ENCODE measurements at places on chromosomes 7 and 10.
A peak's percentile ranks its signal among the peaks of the same experiment; 100 is the strongest.

DNA sequence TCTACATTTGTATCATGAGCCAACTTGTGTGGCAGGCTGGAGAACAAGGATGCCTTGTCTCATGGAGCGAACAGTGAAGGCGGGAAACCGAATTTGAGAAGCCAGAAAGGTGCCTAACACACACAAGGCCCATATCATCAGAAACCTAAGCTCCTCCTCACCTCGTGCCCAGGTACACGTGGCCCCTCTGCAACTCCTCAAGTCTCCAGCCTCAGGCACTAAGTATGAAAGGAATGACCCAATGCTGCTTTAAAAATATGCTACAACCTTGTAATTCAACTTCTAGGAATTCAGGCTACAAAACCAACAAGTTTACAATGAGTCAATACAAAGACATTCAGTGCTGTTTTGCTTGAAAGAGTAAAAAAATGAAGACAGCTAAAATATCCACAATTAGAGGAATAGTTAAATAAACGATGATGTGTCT is 95.7 kb downstream of the CDK6 start:
- DNase-seq = no peak

DNA sequence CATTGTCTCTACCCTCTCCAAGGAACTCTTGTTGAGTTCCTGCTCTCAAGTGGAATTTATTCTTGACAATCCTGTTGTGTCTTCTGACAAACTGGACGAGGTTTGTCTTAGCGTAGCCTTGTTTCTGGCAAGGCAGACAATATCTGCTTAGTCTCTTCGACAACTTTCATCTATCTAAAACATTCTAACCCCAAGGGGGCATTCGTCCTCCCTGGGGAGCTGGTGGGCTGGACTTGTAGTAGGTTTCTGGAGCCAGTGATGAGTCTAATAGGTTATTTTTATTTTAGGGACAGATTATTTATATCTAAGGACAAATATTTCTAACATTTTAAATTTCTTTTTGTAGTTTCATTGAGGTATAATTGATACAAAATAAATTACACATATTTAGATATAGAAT is 7.3 kb upstream of the C10orf120 start:
- DNase-seq = no peak

DNA sequence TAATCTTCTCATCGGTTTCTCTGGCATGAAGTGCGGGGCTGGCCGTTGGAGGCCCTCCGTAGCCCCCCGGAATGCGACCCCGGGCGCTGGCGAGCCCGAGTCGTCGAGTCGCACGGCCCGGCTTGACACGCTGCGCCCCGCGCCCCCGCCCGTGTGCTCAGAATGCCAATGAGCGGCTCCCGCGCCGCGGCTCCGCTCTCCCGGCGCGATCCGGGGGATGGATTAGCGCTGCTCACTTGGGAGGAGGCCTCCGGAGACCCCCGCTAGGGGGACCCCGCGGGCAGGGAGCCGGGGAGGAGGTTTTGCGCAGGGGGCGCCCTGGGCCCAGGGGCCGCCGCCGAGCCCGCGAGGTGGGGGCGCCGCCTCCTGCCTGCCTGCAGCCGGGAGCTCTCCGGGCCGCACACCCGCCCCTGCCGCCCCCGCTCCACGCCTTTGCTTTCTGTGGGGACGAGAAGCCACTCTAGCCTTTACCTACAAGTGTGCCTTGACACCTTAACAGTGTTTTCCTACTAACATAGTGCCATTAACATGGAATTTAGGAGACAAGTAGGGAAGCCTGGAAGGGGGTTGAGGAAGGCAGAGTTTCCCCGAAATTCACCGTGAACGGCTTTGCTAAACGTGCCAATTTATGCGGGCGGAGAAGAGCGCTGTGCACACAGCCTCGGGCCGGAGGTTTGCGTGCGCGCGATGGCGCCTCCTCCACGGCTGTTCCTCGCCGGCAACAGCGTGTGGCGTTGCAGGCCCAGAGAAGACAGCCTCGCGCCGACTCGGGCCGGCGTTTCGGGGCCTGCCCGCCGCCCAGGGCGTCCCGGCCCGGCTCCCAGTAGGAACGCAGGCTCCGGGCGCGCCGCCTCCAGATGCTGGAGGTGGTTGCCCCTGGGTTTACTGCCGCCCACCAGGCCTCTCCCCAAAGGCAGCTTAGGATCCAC is 7.1 kb downstream of the SHH start:
- DNase-seq = peak; percentile 44

DNA sequence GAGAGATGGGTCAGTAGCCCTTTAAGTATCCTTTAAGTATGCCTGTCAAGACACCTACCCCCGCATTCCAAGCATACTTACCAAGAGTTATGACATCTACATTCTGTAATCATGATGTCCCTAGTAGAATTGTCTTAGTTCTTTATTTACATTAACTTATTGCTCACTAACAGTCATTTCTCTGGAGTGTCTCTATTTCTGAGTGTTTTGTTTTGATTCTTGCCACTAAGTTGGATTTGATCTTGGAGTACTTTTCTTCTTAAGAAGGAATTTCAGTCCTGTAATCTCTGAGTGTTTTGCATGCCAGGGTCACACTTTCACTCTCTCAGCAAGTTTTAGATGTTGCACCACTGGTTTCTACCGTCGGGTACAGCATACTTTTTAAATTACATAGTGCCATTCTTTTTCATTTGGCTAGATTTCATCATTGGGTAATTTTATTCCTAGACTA is 1053.9 kb downstream of the KCNMA1 start:
- DNase-seq = no peak

DNA sequence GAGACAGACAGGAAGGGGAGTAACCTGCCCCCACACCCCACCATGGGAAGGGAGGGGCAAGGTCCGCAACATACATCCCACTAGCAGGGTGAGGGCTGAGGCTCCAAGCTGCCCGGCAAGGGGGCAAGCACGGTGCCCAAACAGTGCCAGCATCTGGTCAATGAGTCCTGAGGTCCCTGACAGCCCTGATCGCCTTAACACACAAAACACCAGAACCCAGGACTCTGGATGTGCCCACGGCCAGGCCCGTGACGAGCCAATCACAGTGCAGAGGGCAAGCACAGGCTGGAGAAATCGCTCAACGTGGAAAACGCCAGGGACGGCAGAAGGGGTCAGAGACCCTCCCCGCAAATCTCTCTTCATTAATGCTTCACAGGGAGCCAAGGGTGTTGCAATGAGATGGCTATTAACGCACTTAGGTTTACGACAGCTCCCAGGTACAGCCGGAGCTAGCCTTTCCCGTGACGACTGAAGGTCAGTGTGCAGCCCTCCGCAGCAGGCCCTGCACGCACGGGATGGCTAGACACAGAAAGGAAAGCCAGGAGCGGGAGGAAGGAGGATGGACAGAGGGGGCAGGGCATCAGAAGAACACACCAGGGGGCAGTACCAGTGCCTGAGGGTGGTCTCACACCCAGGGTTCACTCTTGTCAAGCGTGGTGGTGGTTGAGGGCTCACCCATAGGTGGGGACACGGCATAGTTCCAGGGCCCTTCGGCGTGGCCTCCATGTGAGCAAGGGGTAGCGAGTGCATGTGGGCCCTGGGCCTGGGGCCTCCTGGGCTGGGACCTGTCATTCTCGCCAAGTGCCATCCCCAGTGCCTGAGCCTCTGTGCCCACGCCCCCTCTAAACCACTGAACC is 220.5 kb downstream of the MAD1L1 start:
- no peak for DNase-seq

- no peak for DNase-seq
Observed at GRCh38 chr10:80187465-80188409, 17.6 kb downstream of the ANXA11 start.

DNA sequence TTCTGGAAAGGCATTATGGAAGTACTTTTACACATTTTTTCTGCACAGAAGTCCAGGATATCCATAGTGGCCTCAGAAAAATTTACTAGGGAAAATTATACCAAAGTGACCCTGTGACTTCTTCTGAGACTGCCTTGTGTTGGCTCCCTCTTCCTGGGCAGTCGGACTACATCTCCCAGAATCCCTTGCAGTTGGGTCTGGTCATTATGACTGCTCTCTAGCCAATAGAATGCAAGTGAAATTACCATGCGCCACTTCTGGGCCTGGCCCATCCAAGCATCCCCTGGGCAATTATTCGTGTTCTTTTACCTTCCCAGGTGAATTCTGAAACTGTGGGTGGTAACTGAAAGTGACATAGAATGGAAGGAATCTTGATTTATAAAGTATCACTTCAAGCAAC is 430.9 kb downstream of the ACTR3B start:
- DNase-seq = no peak
